ENCODE measurements at places on chromosomes 4 and X.

DNA sequence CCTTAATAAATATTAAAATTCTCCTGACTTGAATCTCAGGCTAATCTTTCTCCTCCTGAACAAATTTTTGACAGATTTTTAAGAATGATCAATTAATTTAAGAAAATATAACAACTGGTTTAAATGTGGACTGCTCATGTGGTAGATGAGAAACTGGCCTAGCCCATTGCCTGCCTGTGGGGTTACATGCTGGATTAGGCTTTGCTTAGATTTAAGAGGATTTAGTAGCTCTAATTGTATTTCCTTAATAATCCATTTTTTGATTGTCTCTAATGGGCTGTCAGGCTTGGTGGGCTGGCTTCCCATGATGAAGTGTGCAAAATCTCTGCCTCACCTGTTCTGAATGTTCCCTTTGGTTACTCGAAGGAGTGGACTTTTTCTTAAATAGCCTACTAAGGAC is 27.8 kb upstream of the LIMCH1 start:
- no peak for DNase-seq

GRCh38 chr4:57080781-57081650 is 29.2 kb downstream of the IGFBP7 start:
- peak; percentile 98 for DNase-seq

DNA sequence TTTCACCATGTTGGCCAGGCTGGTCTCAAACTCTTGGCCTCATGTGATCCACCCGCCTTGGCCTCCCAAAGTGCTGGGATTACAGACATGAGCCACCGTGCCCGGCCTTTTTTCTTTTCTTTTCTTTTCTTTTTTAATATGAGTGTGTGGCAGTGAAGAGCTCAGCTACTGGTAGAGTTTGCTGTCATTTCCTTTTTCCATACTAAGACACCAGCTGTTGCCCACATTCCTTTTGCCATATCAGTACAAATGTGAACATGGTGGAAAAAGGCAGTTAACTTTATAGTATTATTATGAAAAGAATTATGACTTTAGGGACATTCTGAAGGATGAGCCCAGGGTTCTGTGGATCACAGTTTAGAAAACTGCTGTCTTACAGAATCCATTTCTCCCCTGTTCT is 69.8 kb downstream of the EGF start:
- no peak for DNase-seq

- no peak for DNase-seq
Observed at GRCh38 chr4:2306773-2307410, 45.0 kb upstream of the MXD4 start.

- DNase-seq = peak; percentile 38
Observed at GRCh38 chr4:8276358-8277240, 7.0 kb downstream of the HTRA3 start.

DNA sequence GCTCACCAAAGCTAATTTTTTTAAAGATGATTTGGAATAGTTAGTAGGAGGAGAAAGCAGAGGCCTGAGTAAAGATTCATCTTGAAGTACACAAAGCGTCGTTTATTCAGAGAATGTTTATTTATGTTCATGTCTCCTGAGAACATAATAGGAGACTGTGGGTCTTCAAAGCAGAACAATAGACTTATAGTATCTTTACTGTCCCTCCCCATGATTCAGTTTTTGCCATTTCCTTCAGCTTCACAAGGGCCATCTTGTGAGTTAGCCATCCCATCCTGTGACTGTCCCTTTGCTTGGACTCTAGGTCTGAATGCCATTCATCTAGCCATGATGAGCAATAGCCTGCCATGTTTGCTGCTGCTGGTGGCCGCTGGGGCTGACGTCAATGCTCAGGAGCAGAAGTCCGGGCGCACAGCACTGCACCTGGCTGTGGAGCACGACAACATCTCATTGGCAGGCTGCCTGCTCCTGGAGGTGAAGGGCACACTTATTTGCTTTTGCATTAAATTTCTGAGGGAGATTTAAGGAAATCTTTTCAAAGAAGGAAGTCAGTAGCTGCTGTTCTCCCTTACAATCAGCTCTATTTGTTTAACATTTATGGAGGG is 105.8 kb downstream of the NFKB1 start:
- DNase-seq = no peak

GRCh38 chr4:11209826-11210225 is 218.9 kb downstream of the HS3ST1 start:
- no peak for DNase-seq

- DNase-seq = no peak
Observed at GRCh38 chr4:1868293-1868692, 2.9 kb upstream of the NSD2 start.

DNA sequence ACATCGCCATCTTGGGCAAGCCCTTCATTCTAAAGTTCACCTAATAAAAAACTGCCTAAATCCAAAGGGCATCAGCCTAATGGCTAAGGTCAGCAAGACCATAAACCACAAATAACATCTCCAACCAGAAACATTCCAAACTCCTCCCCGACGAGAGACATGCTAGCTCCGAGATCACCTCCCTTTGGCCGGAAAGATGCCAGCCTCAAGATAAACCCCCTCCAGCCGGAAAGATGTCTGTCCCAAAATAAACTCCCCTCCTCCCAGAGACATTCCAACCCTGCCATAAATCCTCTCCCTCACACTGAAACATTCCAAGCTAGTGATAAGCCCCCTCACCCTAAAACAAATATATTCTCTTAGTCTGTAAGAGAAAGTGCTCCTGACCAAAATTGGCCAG is 13.3 kb upstream of the DYNLT3 start:
- DNase-seq = no peak

GRCh38 chr4:2362266-2363055 is 56.0 kb downstream of the ZFYVE28 start:
- no peak for DNase-seq

DNA sequence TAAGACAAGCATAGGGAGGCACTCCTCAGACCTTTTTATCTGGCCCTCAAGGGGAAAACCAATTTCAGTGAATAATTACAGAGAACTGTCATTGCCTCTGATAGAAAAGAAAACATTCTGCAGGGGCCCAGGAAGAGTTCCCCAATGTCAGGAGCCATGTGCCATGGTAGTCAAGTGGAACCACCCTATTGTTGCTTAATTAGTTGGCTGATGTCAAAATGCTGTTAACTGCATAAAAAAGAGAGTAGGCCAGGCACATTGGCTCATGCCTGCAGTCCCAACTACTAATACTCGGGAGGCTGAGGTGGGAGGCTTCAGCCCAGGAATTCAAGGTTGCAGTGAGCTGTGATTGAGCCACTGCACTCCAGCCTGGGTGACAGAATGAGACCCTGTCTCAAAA is 28.6 kb upstream of the OGT start:
- no peak for DNase-seq

DNA sequence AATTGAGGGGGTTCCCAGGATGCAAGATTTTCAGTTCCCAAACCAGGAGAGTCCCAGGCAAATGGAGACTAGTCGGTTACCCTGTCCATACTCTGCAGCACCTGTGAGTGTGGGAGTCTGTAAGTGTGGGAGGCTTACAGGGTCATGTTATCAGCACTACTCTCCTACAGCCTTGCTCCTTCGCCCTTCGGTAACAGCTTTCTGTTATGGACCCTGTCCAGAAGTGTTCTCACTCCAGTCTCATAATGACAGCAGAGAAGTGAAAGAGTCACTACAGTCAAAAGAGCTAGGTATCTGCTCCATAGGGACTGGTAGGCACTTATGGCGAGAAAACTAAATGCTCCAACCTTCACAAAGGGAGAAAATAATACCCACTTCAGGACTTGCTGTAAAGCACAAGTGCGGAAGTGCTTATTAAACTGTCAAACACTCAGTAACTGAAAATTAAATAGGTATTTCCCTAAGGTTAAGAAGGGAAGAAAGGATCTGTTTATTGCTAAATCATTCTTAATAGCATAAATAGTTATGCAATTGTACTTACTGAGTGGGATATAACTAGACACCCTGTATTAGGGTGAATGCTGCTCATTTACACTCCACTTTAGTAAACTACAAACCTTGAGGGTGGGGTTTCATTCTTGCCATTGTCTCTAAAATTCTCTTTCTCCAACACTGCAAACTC is 2.7 kb upstream of the ADH7 start:
- no peak for DNase-seq

GRCh38 chr4:8495803-8496202 is 55.2 kb downstream of the TRMT44 start:
- no peak for DNase-seq

- DNase-seq = no peak
Observed at GRCh38 chr4:106418444-106418843, 49.9 kb upstream of the GIMD1 start.

DNA sequence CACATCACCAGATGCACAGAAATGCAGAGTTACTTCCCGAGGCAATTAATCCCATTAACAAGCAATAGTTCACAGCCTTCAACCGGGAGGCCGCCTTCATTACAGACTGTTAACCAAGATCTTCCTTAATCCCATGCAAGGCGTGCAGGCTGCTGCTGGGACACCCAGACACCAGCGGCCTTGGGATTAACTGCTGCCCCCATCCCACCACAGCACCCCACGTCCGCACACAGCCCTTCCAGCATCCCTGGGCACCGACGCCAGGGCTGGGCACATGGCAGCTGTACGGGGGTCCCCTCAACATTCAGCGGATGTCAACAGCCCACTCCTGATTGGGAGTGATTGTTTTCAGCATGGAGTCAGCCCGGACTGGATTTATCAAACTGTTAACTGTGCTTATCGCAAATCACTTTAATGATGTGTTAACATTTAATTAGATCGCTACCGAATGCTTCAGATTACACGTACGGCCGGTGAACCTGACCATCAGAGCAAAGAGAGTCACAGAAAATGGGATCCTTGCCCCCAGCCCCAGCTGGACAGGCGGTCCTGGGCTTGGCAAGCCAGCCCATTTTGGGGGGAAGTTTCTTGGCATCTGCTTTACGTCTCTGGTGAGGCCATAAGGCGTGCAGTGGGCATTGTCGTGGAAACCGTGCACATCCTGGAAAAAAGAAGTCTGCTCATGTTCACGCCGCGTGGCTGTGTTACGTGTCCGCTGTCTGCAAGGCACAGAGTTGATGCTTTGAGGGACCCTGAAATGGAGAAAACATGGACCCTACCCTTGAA is 126.4 kb downstream of the HMX1 start:
- no peak for DNase-seq

GRCh38 chr4:175834312-175834672 is 22.2 kb upstream of the GPM6A start:
- DNase-seq = no peak

GRCh38 chr4:165663411-165663810 is 209.6 kb upstream of the TLL1 start:
- peak; percentile 7 for DNase-seq

DNA sequence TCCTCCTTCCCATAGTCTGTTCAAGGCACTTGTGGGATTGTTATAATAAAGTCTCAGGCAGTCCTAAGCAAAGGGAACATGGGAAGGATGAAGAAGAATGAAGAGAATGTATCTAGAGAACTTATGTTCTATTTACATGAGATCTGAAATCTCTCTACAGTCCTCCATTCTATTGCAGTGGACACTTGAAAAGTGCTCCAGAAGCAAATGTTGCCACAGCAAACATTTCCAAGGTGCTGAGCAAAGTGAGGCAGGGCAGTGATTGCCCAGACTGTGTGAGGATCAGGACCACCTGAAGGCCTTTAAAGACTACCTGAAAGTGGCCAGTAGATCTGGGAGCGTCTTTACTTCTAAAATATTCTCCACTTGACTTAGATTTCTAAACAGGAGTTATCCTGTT is 203.5 kb downstream of the RBM46 start:
- DNase-seq = no peak

- DNase-seq = peak; percentile 64
Observed at GRCh38 chr4:109067508-109068235, 234.8 kb downstream of the COL25A1 start.

- no peak for DNase-seq
Observed at GRCh38 chr4:156571146-156571545, 400.5 kb downstream of the PDGFC start.

DNA sequence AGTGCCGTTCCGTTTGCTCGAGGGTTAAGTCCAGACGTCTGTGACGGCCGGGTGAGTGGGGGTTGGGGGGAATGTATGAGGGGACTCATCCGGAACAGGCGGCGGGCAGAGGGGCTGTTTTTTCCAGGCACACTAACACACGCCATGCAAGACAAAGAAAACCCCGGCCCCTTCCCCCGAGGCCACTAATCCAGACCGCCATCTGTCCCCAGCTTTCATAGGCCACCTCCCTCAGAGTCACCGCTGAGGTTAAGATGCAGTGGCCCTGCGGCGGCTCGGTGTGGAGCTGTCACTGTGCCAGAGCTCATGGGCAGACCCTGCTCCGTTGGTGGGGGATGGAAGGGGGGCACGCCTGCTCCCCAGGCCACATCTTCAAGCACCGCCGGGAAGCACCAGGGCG is 34.1 kb downstream of the SORCS2 start:
- no peak for DNase-seq

DNA sequence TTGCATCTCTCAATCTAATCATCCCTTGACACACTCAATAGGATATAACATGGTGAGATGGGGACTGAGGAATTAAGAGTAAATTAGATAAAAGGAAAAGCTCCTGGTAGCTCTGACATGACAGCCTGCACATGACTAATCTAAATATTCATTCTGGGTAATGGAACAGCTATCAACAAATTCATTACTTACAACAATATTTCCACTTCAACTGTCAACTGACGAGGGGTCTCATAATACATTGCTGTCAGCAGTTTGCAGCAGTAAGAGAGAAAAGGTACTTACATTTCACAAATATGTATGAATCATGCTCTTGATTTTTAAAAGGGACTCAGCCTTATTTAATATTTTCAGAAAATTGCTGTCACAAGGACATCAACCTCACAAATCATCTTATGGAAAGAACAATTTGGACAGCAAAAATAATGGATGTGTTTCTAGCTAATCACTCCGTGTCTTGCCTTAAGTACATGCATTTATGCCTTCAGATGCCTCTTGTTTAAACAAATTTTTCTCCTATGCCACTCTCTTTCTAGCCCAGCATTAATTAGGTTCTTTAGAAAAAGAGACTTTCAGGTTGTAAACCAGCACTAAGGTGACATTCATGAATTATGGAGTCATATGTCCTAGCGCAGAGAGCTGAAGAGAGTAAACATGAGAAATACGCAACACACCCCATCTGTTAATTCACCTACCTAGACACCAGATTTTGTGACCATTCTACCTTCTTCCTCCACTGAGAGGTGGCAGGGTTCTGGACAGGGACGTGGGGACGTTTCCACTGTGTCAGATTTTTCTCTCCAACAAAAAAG is 99.6 kb upstream of the TMEM150C start:
- no peak for DNase-seq

- DNase-seq = no peak
Observed at GRCh38 chr4:10005632-10006031, 15.7 kb downstream of the SLC2A9 start.

DNA sequence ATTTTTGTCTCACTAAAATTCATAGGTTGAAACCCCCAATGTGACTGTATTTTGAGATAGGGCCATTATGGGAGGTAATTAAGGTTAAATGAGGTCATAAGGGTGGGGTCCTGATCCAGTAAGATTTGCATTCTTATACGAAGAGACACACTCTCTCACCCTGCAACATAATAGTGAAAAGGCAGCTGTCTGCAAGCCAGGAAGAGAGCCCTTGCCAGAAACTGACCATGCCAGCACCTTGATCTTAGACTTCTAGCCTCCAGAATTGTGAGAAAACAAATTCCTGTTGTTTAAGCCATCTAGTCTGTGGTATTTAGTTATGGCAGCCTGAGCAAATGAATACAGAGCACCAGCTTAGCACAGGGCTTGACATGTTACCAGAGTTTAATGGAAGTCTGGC is 17.5 kb upstream of the IGSF1 start:
- no peak for DNase-seq

Data from fibroblast of skin of right quadriceps (primary cell).